ENCODE measurements at places on chromosomes 2 and 18.

GRCh38 chr2:42796427-42797248, 4.3 kb upstream of the HAAO start:
- DNase-seq: no peak

DNA sequence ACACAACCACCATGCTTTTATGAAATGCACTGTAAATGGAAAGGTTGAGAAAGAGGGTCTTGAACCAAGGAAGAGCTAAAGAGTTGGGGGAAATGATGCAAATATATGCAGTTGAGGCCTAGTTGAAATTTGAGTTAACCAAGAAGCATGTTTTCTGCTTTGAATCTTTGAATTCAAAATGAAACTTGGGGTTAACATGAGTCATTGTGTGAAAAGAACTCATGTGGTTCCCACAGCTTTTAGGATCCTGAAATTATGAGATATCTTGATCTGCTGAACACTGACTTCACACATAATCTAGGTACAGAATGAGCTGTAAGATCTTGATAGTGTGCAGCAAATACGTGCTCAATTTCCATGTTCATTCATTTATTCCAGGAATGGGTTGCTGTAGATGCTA, 422.9 kb upstream of the TRIB2 start:
- no peak for DNase-seq

- peak; percentile 37 for DNase-seq
Observed at GRCh38 chr2:84969511-84970209, 1.3 kb upstream of the KCMF1 start.

- peak; percentile 39 for DNase-seq
Observed at GRCh38 chr2:29281086-29281915, 166.1 kb downstream of the CLIP4 start.

GRCh38 chr2:42008241-42008921, 39.4 kb upstream of the PKDCC start:
- DNase-seq: no peak

DNA sequence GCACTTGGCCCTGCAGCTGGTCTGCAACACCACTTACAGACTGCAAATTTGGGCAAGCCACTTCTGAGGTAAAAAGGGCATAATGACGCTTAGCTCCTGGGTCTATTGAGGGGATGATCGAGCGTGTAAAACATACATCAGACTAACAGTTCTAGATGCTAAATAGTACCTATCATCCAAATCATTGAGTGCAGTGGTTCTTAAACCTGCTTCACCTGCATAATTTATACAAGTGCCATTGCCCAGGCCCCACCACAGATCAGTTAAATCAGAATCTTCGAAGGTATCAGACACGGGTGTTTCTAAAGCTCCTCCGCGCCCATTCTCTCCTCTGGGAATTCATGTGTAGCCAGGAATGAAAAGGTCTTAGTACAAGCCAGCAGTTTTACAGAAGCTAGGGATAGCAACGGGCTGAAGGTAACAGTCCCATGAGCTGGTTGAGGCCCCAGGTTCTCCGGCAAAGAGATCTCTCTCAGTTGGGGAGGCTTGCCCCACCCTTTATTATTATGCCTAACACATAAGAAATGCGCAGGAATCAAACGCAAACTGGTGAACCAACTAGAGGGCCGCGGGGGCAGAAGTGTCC, 737 bp upstream of the RNF181 start:
- no peak for DNase-seq

DNA sequence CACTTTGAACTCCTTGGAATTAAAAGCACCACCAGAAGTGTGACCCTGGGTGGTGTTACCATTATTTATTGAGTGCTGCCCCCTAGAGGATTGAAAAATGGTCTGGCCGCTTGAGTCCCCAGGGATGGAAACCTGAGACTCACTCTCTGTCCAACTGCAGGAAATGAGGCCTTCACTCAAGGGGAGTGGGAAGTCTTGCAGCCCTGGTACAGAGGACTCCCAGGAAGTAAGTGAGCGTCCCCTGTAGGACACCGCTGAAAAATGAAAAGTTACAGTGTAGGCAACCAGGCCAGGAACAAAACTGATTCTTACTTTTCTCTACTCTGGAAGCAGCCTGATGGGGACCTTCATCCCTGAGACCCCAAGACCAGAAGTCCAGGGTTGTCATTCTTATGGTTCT, 2.2 kb upstream of the NRP2 start:
- DNase-seq: peak; percentile 68

- peak; percentile 54 for DNase-seq
Observed at GRCh38 chr18:23225503-23225902, 90.2 kb downstream of the CABLES1 start.

- DNase-seq: no peak
Observed at GRCh38 chr2:182038576-182038975, 52.9 kb downstream of the PPP1R1C start.

Data from femur (tissue), 1 donor.